ENCODE measurements at places on chromosomes 1 and 21.
A peak's percentile ranks its signal among the peaks of the same experiment; 100 is the strongest.

DNA sequence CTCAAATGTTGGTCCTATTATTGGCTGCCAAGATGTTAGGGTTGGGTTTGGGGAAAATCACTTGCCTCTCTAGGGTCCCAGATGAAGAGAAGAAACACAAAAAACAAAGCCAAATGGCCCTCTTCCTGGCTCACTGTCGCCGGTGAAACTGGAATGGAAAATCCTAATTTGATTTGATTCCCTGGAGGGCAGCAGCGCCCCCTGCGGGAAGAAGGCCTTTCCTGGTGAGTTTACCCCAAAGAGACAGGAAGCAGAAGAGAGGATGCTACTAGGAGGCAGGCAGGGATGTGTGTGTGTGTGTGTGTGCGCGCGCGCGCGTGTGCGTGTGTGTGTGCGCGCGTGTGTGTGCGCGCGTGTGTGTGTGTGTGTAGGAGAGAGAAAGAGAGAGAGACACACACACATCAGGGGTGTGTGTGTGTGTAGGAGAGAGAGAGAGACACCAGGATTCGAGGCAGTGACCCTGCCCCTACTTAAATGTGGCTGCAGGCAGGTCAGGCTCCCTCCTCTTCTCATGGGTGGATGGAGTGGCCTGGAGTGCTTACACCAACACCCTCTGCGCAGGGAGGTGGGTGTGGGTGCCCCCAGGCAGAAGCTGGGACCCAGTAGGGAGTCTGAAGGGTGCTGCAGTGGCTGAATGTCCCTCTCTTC lies 3.1 kb upstream of the SELENON start:
- DNase-seq, result peak; percentile 92

DNA sequence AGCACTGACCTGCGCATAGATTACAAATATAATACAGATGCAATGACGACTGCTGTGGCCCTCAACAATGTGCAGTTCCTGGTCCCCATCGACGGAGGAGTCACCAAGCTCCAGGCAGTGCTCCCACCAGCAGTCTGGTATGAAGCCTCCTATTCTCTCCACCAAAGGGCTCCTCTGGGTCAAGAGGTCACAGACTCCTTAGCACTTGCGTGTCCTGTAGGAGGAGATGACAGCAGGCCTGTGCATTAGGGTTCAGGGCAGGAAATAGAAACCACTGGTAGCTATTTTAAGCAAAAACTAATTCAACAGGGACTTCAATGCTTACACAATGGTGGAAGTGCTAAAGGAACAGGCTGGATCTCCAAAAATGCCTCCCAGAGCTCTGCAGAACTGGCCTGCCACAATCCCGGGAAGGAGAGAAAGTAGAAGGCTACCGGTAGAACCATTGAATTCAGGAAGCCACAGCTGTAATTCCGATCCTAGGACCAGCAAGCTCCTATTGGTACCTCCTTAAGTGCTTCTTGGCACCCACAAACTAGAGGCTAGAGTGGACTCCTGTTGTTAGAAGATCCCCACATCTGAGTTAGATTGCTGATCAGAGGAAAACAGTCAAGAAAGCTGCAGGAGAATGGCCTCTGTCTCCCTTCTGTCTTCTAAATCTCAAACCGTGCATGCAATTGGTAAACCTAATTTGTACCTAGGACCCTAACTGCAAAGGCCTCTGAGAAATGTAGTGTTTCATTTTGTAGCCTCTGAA lies 12.7 kb upstream of the DYNLT5 start:
- no peak for DNase-seq

GRCh38 chr1:155105604-155106011 lies 22.1 kb upstream of the EFNA1 start:
- no peak for DNase-seq

- peak; percentile 7 for DNase-seq
Observed at GRCh38 chr1:113976609-113977278, 2.5 kb upstream of the OLFML3 start.

DNA sequence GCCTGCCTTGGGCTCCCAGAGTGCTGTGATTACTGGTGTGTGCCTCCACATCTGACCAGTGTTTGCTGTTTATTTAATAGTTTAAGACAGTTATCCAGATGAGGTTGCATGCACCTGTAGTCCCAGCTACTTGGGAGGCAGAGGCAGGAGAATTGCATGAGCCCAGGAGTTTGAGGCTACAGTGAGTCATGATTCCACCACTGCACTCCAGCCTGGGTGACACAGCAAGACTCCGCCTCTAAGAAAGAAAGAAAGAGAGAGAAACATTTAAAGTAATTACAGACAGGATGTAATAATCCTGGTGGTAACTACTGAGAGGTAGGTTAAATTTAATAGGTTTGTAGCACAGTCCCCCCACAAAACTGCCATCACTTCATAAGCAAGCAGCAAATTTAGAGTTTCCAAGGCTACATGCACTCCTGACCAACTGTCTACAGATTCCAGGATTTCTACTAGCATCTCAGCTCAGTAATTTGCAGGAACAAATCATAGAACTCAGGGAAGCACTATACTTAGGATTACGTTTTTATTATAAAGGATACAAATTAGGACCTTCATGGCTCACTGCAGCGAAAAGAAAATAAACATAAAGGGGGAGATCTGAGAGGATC lies 89.6 kb downstream of the PKN2 start:
- no peak for DNase-seq

- no peak for DNase-seq
Observed at GRCh38 chr21:16796776-16797175, 716.1 kb upstream of the CXADR start.

DNA sequence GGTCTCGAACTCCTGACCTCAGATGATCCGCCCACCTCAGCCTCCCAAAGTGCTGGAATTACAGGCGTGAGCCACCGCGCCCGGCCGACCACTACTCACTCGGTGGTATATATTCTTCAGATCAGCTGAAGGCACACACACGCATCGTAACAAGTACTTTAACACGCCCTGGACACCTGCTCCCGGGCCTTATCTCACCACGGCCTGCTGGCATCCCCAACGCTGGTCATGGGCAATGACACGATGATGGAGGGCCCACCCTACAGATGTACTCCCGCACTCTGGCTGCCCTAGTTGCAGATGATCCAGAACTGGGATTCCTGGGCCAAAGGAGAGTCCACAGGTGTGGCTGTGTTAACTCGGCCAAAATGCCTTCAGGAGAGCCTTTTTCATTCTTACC lies 11.6 kb downstream of the UBE2J2 start:
- no peak for DNase-seq

DNA sequence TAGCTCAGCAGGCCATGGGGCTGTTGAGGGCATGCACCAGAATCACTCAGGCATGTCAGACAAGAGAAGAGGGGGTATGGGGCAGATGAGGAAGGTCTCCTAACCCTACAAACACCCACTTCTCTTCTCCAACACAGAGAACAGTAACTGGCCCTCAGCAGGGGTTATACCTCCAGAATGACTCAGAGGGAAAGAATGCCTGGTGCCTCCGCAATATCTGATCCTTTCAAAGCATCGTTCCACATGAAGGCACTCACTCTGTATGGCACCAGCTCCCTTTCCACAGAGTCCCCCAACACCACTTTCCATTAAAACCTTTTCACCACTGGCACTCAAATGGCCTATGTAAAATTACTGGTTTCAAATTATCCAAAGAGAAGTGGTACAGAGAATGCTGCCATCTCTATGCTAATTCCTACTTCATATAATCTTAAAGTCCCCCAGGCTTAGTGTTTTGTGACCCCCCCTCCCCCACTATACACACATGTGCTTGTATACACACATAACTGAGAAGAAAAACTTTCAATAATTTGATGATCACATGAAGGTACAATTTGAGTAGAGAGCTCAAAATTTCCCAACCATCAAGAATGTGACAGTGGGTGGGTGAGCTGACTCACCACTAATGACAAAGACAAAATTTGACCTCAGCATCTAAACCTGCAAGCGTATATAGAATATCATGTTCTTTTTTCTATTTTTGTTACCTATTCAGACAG lies 91.5 kb downstream of the SIPA1L2 start:
- no peak for DNase-seq

DNA sequence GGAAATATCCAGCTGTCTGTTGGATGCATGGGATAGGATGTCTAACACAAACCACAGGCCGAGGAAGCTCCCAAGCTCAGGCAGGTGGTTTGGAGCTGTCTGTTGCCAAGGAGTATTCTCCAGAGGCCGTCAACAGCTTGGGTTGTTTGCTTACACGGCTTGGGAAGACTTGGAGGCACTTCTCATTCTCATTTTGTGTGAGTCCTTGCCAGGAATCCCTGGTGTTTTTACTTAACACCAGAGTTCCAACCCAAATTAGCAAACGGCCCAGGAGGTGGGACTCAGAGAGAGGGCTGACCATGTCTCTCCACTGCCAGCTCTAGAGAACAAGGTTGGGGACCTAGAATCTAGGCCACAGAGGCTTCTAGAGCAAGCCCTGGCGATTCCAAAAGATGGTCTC lies 72.7 kb upstream of the FAM20B start:
- DNase-seq, result no peak

GRCh38 chr1:212470059-212470458 lies 37.3 kb downstream of the NENF start:
- no peak for DNase-seq

DNA sequence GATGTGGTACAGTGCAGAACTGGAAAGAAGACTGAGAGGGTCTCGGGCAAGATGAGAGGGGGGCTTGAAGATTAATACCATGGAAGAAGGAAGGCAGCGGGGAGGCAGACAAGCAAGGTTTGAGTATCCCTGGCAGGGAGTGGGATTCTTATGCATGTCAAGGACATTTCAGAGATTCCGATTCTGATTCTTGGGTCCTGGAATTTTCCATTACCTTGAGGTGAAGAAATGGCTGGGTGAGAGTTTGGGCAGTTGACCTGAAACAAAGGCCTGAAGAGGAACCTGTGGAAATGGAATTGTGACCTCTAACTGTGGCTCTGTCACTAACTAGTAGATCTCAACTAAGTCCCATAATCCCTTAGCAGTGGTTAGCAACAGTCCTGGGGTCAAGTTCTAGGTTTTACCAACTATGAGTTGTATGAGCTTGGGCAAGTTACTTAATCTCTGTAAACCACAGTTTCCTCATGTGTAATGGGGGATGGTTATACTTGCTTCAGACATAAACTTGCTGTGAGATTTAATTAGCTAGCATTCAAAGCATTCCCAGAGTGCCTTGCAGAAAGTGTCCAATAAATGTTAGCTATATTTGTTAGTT lies 8.6 kb upstream of the ACTN2 start:
- peak; percentile 14 for DNase-seq

DNA sequence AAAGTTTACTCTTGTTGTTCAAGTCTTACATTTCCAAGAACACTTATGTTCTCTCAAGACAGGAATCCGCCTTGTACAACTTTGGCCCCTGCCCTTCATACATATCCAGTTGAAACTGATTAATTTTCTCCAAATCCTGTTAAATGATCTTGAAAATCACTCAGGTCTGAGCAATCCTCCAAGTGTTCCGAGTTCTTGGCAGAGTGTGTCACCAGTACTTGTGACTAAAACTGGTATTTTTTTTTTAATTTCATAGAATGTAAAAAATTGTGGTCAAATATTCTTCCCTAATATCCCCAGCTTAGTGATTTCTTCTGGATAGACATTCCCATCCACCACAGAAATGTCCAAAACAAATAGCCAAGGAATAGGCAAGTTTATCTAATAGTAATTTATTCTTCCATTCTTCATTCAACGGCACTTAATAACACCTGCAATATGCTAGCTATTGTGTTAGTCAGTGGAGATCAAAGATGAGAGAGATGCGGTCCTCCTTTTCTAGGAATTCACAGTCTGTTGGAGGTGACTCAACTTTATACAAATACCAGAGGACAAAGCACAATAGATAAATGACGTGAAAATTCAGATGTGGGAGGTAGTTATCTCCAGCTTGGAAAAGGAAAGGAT lies 71.4 kb downstream of the DIRAS3 start:
- no peak for DNase-seq

- no peak for DNase-seq
Observed at GRCh38 chr1:72693376-72693775, 411.0 kb upstream of the NEGR1 start.

GRCh38 chr1:53739109-53739681 lies at the start of gene GLIS1:
GLIS1 (minus strand) TSS chr1:53739164; CDS start chr1:53738064, 1,100 bp downstream.
- DNase-seq, result peak; percentile 72

GRCh38 chr1:18134324-18135046 lies 26.9 kb downstream of the IGSF21 start:
- no peak for DNase-seq

DNA sequence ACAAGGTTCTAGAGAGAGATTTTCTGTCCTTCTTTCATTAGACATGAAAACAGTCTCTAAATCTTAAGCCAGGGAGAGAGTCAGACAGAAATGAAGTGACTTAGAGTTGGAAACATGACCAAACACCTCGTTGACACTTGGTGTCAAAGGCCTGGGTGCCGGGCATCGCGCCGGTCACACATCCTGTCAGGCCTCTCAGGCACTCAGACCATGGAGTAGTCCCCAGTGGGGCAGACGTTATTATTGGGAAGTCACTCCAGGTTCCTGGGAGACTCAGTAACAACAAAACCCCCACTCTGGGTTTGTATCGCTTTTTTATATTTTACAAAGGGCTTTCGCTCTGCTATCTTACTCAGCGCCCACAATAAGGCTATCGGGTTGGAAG lies 25.8 kb downstream of the KCNN3 start:
- no peak for DNase-seq

DNA sequence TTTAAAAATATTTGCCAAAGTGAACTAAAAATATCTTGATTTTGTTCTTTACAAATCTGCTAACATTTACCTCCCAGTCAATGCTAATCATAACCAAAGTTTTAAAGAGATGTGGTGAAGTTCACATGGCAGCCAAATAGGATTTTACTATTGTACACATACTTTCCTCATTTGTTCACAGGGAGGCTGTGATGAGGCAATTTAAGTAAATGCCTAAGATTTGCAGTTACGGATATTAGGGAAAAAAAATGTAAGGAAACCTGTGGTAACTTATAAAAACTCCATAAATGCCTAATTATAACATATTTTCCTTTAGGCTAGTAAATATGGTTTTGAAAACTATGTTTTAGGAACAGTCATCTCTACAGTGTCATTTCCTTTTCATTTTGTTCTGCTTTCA lies 32.4 kb downstream of the RGS5 start:
- DNase-seq, result no peak

- DNase-seq, result no peak
Observed at GRCh38 chr21:31665397-31665796, 5.9 kb downstream of the SOD1 start.

DNA sequence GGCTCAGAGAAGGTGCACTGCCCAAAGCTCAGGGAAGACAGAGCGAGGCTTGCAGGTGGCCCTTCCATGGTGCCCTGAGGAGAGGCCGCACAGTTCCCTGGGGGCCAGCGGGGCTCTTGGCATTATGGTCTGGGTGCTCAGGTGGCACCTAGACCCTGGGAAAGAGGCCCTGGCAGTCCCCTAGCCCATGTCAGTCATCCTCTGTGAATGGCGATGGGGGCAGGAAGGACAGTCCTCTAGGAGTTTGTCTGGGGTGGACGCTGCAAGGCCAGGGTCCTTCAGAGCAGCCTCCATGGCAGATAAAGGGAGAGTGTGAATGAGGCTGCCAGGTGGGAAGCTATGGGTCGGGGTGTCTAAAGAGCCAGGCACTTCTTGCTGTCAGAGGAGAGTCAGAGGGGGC lies 345.9 kb upstream of the VAMP3 start:
- DNase-seq, result no peak

GRCh38 chr1:32753532-32754316 lies 51.2 kb upstream of the SYNC start:
- no peak for DNase-seq

All from NCI-H1694 treated with DMSO at 0.1 percent for 48 hours (cell line).